ENCODE measurements at places on chromosomes 3 and 15.
A peak's percentile ranks its signal among the peaks of the same experiment; 100 is the strongest.

- DNase-seq, result no peak
These were observed 14.0 kb downstream of the STT3B start for GRCh38 chr3:31546725-31547124.

DNA sequence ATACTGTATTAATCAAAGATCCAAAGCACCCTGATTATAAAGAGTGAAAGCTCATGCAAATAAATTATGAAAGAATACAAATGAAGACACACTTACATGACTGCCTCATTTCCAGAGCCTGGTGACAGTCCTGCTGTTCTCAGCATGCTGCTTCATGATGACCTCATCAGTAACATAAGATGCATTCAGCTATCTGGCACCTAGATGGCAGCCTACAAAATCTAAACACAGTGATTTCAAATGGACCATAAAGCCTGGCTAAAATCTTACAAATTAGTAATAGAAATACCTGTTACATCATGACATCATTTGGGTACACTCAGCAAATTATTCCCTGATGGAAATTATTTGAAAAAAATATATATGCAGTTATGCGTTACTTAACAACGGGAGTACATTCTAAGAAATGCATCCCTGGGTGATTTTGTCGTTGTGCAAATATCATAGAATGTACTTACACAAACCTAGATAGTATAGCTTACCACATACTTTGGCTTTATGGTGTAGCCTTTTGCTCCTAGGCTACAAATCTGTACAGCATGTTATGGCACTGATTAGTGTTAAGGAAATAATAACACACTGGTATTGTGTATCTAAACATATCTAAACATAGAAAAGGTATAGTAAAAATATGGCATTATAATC lies 207.2 kb downstream of the EPHA3 start:
- peak; percentile 76 for DNase-seq

- no peak for DNase-seq
These were observed 26.2 kb downstream of the LARP6 start for GRCh38 chr15:70827721-70828120.

- DNase-seq, result no peak
These were observed 235.4 kb downstream of the FHIT start for GRCh38 chr3:61015859-61016258.

DNA sequence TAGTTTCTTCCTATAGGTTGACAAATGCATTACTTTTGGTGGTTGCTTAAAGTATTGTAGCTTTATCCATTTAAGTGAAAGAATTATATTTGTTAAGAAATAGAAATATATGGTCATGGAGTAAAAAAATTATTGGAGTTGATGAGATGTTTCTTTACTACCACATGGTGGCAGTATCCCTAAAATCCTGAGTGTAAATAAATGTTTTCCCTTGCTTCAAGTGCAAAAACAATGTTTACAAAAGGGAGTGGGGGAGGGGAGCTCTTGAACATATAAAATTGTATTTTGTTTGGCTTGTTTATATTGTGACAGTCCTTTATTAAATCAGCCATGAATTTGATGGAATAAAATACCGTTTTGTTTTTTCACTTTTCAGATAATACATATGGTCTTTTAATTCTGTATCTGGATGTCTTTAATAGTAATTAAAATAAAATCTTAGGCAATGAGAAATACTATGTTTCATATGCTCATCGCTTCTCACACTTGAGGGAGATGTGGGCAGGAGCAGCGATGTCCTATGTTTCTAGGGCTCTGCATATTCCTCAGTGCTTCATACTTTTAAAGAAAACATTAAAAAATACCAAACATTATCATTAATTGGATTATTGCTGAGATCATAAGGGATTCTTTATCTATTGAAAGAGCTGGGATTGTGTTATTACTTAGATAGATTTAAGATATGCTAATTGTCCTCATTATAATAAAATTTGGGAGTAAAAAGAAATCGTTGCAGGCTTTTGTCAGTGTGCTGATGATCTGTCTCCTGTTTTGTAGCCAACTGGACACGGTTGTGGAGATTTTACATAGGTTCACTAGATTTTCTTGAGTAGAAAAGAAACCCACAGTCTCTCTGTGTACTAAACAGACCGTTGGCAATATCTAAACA lies 349.7 kb downstream of the TUSC7 start:
- DNase-seq, result peak; percentile 66

- no peak for DNase-seq
These were observed 214.5 kb downstream of the RPLP1 start for GRCh38 chr15:69666921-69667811.

DNA sequence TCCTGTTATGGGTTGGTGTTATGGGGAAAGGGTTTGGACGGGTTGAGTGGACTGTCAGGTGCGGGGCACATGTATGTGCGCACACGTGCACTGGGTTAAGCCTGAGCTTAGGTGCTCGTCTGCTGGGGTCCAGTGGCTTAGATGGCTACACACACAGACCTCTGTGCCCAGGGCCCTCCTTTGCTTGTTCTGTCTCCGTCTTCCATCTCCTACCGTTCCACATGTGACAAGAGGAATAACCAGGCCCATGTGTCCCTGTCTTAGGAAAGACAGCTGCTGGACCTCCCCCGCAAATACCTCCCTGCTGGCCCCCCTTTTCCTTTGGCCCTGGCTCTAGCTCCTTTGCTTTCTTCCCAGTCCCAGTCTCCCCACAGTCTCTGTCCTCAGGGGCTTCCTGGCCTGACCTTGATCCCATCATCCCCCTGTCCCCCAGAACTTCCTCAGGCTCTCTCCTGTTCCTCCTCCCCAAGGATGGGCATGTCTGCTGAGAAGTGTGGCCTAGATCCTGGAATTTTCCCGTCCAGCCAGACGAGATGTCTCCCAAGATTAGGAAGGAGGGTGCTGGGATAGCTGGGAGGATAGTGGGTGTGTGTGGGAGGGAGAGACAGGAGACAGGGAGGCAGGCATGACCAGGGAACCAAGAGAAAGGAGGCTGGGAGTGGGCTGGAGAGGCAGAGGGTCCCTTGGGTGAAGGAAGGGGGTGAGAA lies 797 bp upstream of the THPO start:
- no peak for DNase-seq

DNA sequence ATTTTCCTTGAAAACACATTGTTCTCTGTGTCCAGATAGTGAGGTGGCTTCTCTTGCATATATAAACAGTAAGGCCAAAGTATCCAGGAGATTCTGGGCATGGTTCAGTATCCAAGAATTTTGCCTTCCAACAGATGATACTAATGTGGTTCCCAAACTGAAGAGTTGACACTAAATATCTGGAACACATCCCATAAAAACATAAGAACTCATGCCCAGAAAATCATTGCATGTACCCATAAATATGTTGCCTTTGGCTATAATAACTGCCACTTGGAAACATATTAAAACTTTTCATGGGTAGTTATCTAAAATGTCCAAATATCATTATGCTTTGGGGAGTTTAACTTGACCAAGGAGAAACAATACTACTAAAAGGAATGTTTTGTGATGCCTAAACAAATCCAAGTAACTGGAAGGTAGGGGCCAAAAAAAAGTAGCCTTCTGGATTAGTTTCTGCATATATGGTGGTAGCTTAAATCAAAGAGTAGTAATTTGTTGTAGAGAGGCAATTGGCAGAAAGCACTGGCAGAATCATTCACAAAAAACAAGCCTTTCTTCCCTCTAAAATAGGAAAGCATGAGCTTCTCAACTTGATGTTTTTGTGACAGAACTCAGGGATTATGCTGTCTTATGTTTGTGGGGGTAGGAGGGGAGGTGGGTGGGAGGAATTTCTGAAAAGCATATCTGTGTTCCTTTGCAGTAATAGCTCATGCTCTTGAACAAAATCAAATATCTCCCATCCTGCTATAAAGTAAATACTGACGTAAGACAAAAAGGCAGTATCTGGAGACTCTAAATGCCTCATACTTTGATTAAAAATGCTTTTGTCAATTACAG lies 753.9 kb downstream of the TUSC7 start:
- no peak for DNase-seq

- DNase-seq, result no peak
These were observed 36.7 kb upstream of the CTDSPL start for GRCh38 chr3:37824954-37825328.

DNA sequence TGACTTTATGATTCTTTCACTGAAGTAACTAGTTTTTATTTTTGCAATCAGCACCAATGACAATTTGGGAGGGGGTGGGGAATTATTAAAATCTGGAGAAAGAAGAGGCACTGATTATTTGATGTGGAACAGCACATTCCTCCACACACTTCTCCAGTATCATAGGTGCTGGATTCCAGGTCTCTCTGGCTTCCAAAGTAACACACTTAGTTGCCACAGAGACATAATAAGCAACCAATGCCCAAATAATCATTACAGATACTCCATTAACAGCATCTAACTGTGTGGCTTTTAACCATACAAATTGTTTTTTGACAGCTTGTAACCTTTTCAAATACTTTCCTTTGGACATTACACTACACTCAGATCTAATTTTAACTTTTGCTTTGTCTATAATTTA lies 131.0 kb upstream of the CDIN1 start:
- no peak for DNase-seq

DNA sequence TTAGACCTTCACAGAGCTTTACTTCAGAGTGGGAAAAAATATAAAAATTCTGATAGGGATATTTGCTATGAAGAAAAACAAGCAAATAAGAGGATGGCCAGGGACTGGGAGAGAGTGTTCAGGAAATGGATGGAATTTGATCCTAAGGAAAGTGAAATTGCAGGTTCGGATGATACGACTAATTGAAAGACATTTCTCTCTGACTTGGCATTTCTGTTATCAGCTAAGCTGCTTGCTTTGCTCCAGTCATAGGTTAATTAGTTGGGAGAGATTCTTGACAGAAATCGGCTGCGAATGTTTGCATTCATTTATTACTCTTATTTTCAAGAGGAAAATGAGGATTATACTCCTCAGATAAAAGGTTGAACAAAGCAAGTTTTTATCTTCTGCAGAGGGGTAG lies 808.7 kb upstream of the NECTIN3 start:
- DNase-seq, result no peak

DNA sequence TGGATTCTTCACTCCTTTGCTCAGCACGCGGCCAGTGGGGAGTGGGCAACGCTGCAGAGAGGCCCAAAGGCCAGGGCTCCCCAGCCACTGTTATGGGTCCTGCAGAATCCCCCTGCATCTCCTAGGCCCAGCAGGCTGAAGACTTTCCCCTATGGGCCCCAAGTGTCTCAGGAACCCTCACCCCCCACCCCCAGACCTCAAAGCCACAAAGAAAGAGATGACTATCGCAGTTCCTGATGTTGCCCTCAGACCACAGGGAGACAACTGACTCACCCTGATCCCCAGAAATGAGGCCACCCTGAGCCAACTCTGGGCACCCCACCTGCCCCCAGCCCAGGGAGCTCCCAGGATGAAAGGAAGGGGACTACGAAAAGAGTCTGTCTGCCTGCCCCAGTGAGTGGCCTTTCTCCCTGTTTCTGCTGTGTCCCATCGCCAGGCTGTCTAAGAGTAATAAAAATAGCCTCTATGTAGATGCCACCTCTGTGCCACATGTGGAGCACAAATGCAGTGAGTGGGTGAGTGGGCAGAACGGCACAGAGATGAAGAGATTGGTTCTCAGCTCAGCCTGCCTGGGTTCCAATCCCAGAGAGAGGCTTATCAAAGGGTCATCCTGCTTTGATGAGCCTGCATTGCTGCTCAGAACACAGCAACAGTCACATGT lies 283.0 kb downstream of the UACA start:
- no peak for DNase-seq

DNA sequence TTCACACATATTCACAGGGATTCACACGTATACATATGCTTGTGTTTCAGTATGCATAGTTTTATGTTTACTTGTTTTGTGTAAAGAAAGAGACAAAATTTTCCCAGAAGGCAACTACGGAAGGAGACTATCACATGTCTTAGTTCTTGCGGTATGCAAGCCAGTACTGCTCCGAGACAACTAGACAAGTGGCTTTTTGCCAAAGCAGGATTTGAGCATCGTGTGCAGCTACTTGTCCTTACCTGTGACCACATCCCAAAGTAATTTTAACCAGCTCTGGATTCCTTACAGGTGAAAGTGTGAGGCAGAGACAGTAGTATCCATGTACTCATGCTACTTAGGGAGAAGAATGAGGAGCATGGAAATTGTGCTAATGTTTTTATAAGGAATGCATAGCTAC lies 591.4 kb upstream of the NR2F2 start:
- no peak for DNase-seq

DNA sequence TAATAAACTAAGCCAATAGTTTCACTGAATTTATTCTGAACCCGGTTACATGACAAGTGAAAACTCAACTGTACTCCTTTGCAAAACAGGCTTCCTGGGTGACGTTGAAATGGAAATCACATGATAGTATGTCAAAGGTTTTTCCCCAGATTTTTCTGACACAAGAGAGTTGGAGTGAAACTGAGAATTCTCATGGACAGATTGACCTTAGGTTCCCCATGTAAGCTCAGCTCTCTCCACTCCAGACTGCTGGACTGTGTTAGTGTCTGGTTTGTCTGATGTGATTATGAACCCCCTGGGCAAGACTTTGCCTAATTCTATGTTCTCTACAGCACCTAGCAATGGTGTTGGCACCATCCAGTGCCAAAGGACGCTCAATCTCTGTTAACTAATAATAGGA lies 219.7 kb upstream of the COL8A1 start:
- no peak for DNase-seq

DNA sequence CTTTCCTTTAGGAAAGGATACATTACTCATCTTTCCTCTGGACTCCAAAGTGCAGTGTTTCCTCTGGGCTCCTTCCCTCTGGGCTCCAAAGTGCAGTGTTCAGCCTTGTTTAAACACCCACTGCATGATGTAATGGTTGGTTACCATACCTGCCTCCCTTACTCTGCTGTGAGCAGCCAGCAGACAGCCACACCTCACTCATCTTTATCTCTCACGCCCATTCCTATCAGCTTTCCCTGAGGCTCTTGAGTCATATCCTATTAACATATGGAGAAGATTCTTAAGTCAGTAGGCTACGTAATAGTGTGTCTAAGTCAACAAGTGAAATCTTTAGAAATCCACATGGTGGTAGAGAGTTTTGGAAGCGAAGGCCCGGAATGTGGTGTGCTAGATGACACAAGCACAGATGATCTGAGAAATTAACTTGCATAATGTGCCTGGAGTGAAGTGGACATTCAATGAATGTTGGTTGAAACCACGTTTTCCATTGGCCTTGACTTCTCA lies 97.2 kb upstream of the CTNNB1 start:
- DNase-seq, result no peak

DNA sequence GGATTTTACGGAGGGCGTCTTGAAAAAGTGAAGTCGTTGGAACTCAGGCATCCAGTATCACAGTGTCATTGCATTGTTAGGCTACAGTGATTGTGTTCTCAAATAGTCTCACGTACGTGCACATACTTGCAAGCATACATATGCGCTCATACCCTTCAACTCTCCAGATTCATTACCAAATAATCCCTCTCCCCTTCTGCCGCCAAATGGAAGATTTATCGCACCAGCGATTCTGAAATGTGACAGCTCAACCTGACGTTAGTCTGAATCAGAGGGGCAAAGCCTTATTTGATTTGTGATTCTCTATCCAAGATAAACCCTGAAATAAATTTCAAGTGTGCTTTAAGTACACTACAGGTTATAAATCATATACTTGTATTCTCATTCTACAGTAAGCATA lies 119.4 kb downstream of the GADL1 start:
- peak; percentile 61 for DNase-seq

GRCh38 chr3:63456901-63457300 lies 178.8 kb downstream of the SYNPR start:
- no peak for DNase-seq
